ENCODE measurements at places on chromosomes 1 and 21. TPM values are rescaled to one million over a fixed set of nuclear protein-coding genes. Genes with fewer than 3 reads are reported as not detected.

The KCNAB2 gene
- 10.4 TPM for total RNA-seq

The DIO1 gene
- total RNA-seq, result not detected

The GUCA2A gene
- total RNA-seq, result not detected

The ELAPOR1 gene
- total RNA-seq, result 0.31 TPM

The SYCP1 gene
- not detected for total RNA-seq

The EXO1 gene
- total RNA-seq, result 3.4 TPM

GRCh38 chr1:234750922-234751627 lies 141.1 kb upstream of the IRF2BP2 start:
- no peak for DNase-seq
- no peak overlapping the region for H3K27ac ChIP-seq
- no peak overlapping the region for H3K4me3 ChIP-seq
- no peaks in the 10 kb centered on the region for H3K36me3 ChIP-seq
- H3K27me3 ChIP-seq, result peaks cover under 1% of the 10 kb centered on the region
- H3K4me1 ChIP-seq, result peaks cover 4% of the 10 kb centered on the region

DNA sequence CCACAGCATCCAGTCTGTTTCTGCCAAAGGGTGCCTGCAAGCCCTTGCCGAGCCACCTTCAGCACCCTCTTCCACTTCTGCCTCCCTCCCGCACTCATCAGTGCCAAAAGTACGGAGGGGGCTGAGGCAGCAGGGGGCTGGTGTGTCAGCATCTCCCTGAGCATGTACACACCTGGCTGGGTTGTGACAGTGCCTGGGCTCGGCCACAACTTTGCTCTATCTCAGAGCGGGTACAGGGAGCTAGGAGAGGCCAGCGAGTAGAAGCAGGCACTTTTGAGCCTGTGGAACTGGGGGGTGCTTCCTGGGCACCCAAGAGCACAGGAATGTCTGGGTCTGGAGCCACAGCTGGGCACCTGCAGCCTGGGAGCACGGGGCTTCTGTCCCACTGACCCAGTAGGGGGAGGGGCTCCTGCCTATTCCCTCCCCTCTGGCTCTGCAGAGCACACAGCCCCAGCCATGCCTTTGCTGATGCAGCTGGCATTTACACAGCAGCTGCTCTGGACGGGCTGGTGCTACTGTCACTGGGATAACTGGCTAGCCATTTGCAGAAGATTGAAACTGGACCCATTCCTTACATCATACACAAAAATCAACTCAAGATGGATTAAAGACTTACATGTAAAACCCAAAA lies 319.8 kb upstream of the RRP15 start:
- no peaks in the 10 kb centered on the region for H3K36me3 ChIP-seq
- H3K4me3 ChIP-seq, result no peak overlapping the region
- no peak for DNase-seq
- H3K27ac ChIP-seq, result no peak overlapping the region
- no peaks in the 10 kb centered on the region for H3K4me1 ChIP-seq
- no peaks in the 10 kb centered on the region for H3K27me3 ChIP-seq

- H3K27ac ChIP-seq, result no peak overlapping the region
- H3K4me3 ChIP-seq, result no peak overlapping the region
- DNase-seq, result no peak
- no peaks in the 10 kb centered on the region for H3K27me3 ChIP-seq
- H3K4me1 ChIP-seq, result no peaks in the 10 kb centered on the region
Measured at GRCh38 chr1:245466261-245466660, 311.5 kb downstream of the KIF26B start.

- no peak overlapping the region for H3K27ac ChIP-seq
- no peak for DNase-seq
- H3K4me3 ChIP-seq, result peak overlapping the region; percentile 90
- H3K36me3 ChIP-seq, result no peaks in the 10 kb centered on the region
Measured at GRCh38 chr1:23531562-23532094, 595 bp upstream of the E2F2 start.

All from osteocyte (in vitro differentiated cells).